AG09319 (cell line): ENCODE measurements at places on chromosomes 16 and 17.

GRCh38 chr17:53640808-53641207 lies 181.9 kb upstream of the KIF2B start:
- no peak for DNase-seq

- DNase-seq = no peak
Observed at GRCh38 chr17:80614332-80615047, 69.9 kb downstream of the RPTOR start.

- no peak for DNase-seq
Observed at GRCh38 chr17:30926516-30926915, 4.8 kb downstream of the ADAP2 start.

GRCh38 chr16:66513111-66513723 lies 36.7 kb downstream of the TK2 start:
- no peak for DNase-seq

DNA sequence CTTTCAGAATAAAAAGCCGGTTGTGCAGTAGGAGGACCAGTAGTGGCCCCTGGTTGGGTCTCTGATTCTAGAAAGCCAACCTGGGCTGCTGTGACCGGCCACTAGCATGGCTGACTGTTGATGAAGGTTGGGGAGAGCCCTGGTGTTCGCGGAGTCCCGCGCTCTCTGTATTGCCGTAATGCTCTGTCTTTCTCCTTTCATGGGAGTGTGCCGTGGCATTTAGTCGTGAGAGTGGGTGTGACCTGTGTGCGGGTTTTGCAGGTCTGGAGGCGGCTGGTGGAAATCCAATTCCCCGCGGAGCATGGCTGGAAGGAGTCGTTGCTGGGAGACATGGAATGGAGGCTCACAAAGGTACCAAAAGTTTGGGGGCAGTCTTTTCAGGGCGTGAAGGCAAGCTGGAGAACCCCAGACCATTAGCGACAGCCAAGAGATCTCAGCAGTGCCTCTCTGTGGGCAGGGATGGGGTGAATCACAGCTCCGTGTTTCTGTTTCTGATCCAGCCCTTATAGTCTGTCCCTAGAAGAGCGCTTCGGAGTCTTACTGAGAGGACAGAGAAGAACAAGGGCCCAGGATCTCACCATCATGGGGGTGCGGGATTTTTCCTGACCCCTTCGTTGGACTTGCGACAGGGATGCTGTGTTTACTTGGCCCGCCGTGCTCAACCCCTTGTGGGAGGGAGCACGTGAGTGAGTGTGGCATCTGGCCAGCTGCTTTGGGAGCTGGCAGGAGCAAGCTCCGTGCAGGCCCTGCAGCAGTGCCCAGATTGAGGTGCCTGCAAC lies 56.5 kb downstream of the RNF213 start:
- no peak for DNase-seq
